ENCODE measurements at places on chromosomes 16 and 17.

GRCh38 chr17:59151006-59151405 is 4.0 kb downstream of the SKA2 start:
- no peak for DNase-seq

DNA sequence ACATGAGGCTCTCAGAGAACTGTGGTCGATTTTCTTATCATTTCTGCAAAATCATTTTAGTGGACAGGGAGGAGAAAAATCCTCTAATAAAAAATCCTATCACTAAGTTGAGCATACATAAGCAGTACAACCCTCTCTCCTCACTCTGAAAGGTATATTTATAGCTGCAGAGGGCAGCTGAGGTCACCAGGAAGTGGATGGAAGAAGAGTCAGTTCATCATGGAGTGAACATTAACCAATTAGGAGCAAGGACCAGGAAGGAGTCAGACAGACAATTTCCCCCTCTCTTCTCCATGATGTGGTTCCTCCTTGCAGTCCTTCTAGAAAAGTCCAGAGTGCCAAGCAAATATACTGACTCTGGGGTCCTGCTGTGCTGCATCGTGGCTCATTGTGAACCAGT is 253.7 kb downstream of the TOX3 start:
- no peak for DNase-seq

GRCh38 chr17:14330492-14330962 is 29.6 kb downstream of the HS3ST3B1 start:
- DNase-seq: no peak

DNA sequence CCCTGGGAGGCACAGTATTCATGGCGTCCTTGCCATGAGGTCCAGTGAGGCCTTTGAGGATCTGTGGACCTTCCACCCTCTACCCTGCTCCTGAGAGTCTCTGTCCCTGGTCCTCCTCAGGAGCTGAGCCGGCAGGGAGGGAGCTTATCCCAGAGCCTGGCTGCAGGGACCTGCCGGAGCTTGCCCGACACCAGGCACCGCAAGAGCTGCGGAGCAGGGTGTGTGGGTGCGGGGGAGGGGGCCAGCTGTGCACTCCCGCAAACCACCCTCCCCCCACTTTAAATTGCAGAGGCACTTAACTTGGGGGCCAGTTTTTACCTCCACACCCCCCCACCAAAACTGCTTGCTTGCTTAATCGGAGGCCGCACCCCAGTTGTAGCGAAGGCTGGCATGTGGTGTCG is 609 bp upstream of the ZNF750 start:
- no peak for DNase-seq

GRCh38 chr17:64357191-64357981 is 33.3 kb downstream of the PECAM1 start:
- DNase-seq: no peak

DNA sequence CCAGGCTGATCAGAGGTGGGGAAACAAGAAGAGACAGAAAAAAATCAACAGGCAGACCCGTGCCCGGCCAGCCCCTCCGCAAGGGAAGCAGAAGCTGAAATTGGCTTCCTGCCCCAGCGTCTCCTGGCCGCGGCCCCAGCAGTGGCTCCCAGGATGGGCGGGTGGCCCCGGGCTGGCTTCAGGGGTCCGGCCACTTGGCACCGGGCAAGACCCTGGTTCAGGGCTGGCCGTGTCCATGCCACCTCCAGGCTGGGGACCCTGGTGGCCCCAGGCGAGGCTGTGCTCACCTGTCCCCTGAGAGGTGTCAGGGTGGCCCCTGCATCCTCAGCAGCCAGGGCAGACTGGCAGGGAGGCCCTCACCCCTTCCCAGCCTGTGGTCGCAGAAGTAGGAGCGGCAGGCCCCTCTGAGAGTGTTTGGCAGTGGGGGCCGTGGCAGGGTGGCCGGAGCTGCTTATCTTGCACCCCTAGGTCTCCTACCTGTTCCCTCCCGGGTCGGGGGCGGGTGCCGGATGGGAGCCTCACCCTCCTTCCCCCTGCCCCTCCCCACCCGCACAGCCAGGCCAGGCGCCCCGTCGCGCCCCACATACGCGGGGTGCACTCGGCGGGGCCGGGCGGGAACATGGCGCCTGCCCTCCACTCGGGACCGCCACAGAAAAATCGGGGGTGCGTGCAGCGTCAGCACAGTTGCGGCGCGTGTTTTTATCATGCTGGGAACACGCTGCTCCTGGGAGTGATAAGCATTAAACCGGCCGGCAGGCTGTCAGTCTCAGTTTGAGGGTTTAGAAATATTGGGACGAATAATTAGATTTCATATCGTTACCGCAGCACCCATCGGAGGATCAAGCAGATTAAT is 46.7 kb upstream of the ZC3H18 start:
- DNase-seq: no peak

DNA sequence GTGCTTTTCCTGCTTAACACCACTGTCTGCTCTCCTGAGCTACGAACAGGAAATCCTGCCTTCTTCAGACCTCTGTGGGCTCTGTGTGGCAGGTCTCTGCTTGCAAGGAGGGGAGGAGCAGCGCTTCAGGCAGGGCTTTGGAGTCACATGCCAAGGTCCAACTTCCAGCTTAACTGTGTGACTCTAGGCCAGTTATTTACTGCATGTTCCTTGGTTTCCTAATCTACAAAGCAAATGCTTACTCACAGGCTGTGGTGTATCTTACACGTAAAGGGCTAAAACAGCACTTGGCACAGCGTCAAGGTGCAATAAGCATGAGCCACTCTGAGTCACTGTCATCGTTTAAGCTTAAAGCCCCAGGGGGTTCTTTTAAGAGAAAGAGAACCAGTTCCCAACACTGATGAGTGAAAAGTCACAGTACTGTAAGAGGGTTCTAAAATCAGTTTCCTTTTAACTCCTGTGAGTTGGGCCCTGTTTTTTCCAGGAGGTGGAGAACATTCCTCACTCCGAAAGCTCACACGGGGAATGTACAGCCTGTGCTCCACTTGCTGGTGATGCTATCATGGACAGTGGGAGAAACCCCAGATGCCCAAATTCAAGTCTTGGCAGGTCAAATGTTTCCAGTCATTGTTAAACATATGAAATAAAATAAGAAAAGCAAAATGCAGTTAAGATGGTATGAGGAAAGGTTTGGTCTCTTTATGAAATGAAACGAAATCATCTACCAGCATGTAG is 54.1 kb upstream of the BCAR1 start:
- DNase-seq: no peak

DNA sequence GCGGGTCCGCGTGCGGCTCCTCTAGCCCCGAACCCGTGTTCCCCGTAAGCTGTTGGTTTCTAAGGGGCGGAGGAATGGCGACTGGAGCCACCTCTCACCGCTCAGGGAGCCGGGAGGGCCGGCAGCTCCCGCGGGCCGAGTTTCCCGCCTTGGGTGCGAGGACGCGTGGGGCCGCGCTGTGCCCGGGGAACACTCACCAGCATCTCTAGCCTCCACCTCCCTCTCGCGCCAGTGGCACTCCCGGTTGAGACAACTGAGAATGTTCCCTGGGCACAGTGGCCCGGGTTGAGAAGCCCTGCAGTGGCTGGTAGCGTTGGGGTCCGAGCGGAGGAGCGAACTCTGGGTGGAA is 560 bp downstream of the TELO2 start:
- DNase-seq: no peak

- no peak for DNase-seq
These were observed 80.9 kb downstream of the GOSR1 start for GRCh38 chr17:30557916-30558685.

DNA sequence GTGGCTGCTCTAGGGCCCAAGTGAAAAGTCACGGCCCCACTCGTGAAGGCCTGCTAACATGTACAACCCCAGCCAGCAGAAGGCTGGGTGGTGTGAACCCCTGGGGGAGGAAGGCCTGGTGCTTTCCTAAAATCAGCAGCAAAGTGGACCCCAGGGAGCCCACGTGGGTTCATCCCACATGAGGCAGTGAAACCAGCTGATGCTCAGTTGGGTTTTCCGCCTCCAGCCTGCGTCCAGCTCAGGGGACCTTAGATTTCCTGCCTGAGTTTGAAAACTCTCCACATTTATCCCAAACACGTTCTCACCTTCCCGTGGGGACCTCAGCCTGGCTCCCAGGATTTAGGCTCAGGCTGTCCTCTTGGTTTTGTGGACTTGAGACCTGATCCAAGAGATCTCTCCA is 85.8 kb downstream of the SOCS1 start:
- no peak for DNase-seq

DNA sequence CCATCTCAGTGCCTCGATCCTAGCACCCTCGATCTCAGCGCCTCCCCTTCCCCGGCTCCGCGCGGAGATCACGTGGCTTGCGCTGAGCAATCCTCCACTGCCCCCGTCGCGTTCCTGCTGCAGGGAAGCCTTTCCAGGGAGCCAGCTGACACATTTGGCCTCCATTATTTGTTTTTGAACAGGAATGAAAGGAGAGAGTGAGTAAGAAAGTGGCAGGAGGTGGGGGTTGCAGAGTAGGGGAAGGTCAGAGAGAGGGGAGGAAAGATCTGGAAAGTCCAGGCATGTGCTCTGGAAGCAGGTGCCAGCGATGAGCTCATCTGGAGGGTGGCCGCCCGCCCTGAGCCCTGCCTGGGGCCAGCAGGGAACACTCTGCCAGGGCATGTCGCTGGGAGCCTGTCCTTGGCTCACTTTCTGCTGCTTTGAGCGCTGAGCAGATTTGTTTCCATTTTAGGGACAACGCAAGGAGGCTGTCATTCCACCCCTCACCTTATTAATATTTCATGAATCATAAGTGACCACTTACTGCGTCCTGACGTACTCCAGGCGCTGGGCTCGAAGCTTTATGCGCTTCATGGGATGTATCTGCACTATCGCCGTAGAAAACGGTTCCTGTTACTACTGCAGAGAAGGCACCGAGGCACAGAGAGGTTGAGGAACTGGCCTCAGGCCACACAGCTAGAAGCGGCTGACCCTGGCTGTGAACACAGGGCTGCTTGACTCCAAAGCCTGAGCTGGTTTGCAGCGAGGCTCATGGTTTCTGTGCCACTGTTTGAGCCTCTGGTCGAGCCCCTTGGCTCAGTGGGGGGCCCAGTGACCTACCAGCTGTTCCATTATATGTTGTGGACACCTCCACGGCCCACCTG is 283.1 kb downstream of the SEC14L1 start:
- no peak for DNase-seq

DNA sequence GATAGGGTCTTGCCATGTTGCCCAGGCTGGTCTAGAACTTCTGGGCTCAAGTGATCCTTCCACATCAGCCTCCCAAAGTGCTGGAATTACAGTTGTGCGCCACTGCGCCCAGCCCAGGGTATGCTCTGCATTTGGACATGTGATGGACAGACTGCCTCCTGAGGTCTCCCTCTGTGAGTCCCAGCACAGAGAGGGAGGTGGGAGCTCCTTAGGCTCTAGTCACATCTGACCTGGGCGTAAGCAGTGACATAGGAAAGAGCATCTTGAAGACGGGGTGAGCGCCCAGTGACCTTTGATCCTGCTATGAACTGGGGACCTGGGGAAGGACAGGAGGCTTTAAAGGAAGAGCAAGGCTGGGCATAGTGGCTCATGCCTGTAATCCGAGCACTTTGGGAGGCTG is 2.2 kb upstream of the GFAP start:
- DNase-seq: no peak

DNA sequence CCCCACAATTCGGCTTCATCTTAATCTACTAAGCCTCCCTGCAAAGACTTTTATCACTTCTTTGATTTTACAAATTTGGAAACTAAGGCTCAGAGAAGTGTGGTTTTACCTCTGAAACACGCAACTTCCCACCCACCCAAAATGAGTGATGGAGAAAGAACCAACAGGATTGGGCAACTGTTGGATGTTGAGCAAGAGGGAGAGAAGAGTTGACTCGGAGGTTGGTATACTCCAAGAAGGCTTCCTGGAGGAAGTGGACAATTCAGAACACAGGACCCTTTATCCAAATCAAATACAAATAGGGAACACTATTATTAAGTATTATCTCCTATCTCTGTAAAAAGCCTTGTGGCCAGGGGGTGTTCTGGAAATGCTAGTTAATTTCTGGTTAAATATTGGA is 323.0 kb downstream of the C16orf95 start:
- DNase-seq: no peak

DNA sequence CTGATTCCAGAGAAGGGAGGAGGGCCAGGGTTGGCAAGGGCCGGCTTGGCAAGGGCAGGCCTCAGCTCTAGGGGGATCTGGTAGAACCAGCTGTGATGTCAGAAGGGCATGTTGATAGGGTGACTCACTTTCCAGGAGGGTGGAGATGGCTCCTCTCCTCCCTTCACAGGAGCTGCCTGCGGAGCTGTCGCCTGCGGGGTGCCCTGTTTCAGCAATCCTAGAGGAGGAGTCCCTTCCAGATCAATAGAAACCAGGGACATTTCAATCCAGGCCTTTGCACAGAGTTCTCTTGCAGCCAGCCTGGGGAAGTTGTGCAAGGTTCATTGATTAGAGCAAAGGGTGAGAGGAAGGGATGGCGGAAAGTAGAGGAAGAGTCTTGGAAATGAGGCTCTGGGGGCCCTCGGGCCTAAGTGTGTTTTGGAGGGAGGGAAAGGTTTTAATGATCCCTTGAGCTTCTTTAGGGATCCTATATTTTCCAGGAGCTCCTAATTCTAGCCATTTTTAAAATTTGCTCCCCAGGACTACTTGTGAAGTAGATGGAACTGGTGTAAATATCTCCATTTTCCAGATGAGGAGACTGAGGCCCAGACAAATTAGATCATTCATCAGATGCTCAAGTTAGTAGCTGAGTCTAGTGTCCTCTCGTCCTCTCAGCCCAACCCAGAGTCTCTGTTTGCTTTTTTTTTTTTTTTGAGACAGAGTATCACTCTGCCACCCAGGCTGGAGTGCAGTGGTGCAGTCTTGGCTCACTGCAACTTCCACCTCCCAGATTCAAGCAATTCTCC is 24.8 kb upstream of the CSNK2A2 start:
- DNase-seq: no peak

GRCh38 chr17:48577330-48577945 is 712 bp downstream of the HOXB4 start:
- DNase-seq: no peak

DNA sequence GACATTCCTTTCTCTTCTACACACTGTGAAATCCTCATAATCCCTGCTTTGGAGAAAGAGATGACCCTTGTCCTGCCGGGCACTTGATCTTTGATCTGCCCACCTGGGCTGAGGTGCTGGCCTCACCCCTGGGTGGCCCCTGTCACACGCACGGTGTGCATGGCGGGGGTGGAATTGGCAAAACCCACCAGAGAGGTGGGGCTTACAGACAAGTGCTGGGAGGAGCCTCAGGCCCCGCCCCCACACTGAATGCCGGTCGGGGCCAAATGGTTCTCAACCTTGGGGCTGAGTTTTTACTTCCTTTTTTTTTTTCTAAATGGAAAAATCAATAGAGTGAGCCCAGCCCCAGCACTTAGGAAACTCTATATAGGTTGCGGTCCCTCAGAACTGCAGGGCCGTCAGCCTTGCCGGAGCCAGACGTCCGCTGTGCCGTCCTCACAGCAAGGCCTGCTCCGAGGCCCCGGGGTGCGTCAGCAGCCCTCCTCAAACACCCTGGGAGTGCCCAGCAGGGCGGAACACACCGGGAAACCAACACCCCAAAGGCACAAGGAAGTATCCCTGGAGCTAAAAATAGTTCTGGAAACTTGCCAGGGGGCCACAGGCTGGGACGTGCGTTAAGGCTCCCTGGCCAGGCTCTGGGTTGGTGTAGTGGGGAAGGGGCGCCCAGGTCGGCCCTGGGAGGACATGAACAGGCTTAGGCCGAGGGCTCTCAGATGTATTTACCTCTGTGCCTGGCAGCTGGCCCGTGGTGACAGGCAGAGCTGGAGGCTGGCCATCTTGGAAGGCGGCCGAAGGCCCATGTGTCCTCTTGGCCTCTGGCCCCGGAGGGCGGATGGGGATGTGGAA is 11.0 kb downstream of the GPRC5C start:
- DNase-seq: no peak

All from activated naive CD4-positive, alpha-beta T cell (primary cell).